ENCODE measurements at places on chromosomes 16 and 17. TPM values are rescaled to one million over a fixed set of nuclear protein-coding genes. Genes with fewer than 3 reads are reported as not detected.

GRCh38 chr17:21019976-21020586, 22.7 kb downstream of the USP22 start:
- DNase-seq = no peak

DNA sequence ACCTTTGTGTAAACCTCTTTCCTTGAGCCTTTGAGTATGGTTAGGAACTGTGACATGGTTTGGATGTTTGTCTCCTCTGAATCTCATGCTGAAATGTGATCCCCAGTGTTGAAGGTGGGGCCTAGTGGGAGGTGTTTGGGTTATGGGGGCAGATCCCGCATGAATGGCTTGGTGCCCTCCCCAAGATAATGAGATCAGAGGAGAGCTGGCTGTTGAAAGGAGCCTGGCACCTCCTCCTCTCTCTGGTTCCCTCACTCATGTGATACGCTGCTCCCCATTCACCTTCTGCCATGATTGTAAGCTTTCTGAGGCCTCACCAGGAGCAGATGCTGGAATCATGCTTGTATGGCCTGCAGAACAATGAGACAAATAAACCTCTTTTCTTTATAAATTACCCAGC, 1110.2 kb downstream of the CDH11 start:
- no peak for DNase-seq

The KRTAP3-2 gene
- not detected for total RNA-seq

The USH1G gene
- not detected for total RNA-seq

The PLXDC1 gene
- total RNA-seq = 17.9 TPM

Data from activated naive CD8-positive, alpha-beta T cell treated with anti-CD3 and anti-CD28 coated beads, Interleukin-2, amount 10 ng/mL, durations not matched to agents 7 days and 5 days (primary cell).